ENCODE measurements at places on chromosomes 12 and 14. TPM values are rescaled to one million over a fixed set of nuclear protein-coding genes. Genes with fewer than 3 reads are reported as not detected.
A peak's percentile ranks its signal among the peaks of the same experiment; 100 is the strongest.

ASB2 gene
- 0.71 TPM for total RNA-seq

TBC1D30 gene
- total RNA-seq, result 2.3 TPM

CACNA2D4 gene
- 0.46 TPM for total RNA-seq

CCDC59 gene
- total RNA-seq, result 48.9 TPM

ITPR2 gene
- 34.2 TPM for total RNA-seq

FZD10 gene
- total RNA-seq, result 1.1 TPM

OR6S1 gene
- total RNA-seq, result not detected

- no peak overlapping the region for H3K27ac ChIP-seq
- no peak overlapping the region for H3K4me3 ChIP-seq
- peaks cover 15% of the 10 kb centered on the region for H3K4me1 ChIP-seq
- no peaks in the 10 kb centered on the region for H3K27me3 ChIP-seq
Observed at GRCh38 chr12:109630815-109631214, 57.2 kb downstream of the MVK start.

DNA sequence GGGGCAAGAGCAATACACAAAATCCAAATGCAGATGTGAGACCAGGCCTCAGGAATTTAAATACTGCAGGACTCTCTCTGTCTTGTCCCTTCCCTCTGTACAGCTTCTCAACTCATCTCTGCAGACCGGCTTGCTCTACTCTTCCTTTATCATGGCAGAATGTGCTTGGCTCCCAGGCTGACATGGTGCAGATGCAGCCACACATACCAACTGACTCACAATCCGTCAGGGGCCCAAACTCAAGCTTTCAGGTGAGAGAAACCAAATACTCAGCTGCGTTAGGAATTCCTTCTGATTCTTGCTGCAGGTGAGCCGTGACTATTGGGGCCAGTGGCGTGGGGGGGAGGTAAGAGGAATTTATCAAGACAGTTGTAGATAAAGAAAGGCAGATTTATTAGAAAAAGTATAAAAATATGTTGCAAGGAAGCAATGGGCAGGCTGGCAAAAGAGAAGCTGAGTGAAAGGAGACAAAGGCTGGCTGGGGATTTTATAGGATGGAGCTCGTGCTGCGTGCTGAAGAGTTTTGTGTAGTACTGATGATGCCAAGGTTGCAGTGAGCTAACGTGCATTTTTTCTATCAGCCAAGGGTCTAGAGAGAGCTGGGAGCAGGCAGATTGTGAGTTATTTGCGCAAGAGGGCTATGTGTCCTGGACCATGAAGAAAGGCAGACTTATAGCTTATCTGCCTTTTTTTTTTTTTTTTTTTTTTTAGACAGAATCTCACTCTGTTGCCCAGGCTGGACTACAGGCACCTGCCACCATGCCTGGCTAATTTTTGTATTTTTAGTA, 5.0 kb upstream of the LGALS3 start:
- peaks cover 5% of the 10 kb centered on the region for H3K4me1 ChIP-seq
- peaks cover 37% of the 10 kb centered on the region for H3K27me3 ChIP-seq

- H3K27ac ChIP-seq, result no peak overlapping the region
- peaks cover 15% of the 10 kb centered on the region for H3K4me1 ChIP-seq
- no peaks in the 10 kb centered on the region for H3K27me3 ChIP-seq
- no peaks in the 10 kb centered on the region for H3K36me3 ChIP-seq
- DNase-seq, result no peak
Observed at GRCh38 chr12:124660851-124661250, 93.4 kb upstream of the NCOR2 start.

GRCh38 chr14:29310210-29310609, 543.6 kb downstream of the FOXG1 start:
- no peaks in the 10 kb centered on the region for H3K4me1 ChIP-seq
- no peak for DNase-seq
- no peaks in the 10 kb centered on the region for H3K36me3 ChIP-seq
- H3K4me3 ChIP-seq, result no peak overlapping the region

DNA sequence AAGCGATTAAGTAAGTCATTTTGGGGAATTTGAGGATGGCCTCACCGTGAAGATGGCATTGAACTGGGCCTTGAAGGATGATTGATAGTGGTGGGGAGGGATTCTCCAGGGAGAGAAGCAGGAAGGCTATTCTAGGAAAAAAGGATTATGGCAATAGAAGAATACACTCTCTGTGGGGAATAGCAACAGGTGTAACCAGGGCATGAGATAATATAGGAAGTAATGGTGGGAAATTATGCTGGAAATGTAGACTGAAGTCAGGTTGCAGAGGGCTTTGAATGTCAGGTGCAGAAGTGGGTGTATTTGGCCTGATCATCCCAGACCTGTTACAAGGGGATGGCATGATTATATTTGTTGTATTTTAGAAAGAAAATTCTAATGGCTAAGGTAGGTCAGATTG, 4.6 kb upstream of the ANO4 start:
- no peak for DNase-seq
- H3K4me1 ChIP-seq, result peaks cover 35% of the 10 kb centered on the region
- H3K4me3 ChIP-seq, result no peak overlapping the region
- H3K36me3 ChIP-seq, result no peaks in the 10 kb centered on the region
- no peak overlapping the region for H3K27ac ChIP-seq

DNA sequence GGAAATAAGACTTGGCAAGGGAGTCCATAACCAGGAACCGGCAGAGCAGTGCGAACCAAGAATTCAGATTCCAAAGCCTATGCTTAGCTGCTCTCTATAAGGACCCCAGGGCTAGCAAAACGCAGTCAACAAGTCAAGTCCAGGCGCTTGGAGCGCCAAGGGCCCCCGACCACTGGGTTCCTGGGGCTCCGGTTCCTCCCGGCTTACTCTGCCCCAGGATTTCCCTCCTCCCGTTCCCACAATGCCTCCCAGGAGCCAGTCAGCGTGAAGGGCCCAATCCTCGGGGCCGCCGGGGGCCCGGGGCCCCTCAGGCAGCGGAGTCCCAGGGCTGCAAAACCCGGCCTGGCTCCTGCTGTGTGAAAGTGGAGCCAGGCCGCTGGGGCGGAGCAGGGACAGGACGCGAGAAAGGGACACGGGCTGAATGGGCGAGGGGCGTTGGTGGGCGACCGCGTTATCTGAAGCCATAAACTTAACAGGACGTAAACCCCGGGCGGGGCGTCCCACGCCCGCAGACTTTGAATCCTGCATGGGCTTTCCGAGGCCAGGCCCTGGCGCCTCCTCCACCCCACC, 1.5 kb downstream of the KRT8 start:
- peak overlapping the region; percentile 92 for H3K4me3 ChIP-seq
- 0 out of 2 replicates have a peak overlapping the region, but pooled peaks have one; percentile 32 for H3K27ac ChIP-seq
- peaks cover 43% of the 10 kb centered on the region for H3K4me1 ChIP-seq
- peaks cover 42% of the 10 kb centered on the region for H3K36me3 ChIP-seq
- no peaks in the 10 kb centered on the region for H3K27me3 ChIP-seq

DNA sequence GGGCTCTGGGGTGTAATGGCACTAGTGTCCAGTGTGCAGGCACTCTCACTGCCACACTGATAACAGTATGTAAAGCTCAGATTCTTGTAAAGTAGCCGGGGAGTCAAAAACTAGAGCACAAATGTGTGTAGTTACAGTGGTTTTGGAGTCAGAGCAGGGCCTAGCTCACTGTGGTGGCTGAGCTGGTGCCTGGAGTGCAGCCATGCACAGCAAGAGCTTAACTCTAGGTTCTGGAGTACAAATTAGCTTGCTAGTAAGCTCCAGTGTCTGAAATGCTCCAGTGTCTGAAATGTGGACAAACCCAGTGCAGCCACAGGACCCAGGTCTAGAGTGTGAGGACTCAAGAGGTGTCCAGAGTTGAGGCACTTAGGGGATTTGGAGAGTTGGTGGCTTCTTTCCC, 149.2 kb downstream of the MSRB3 start:
- 0 out of 2 replicates have a peak overlapping the region, but pooled peaks have one; percentile 30 for H3K27ac ChIP-seq
- no peak for DNase-seq
- H3K4me3 ChIP-seq, result no peak overlapping the region
- no peaks in the 10 kb centered on the region for H3K27me3 ChIP-seq
- peaks cover 7% of the 10 kb centered on the region for H3K36me3 ChIP-seq
- peaks cover 20% of the 10 kb centered on the region for H3K4me1 ChIP-seq

- no peak overlapping the region for H3K4me3 ChIP-seq
- H3K27me3 ChIP-seq, result no peaks in the 10 kb centered on the region
- H3K4me1 ChIP-seq, result no peaks in the 10 kb centered on the region
- DNase-seq, result no peak
- H3K36me3 ChIP-seq, result no peaks in the 10 kb centered on the region
Observed at GRCh38 chr12:71057330-71057729, 100.5 kb downstream of the TSPAN8 start.

DNA sequence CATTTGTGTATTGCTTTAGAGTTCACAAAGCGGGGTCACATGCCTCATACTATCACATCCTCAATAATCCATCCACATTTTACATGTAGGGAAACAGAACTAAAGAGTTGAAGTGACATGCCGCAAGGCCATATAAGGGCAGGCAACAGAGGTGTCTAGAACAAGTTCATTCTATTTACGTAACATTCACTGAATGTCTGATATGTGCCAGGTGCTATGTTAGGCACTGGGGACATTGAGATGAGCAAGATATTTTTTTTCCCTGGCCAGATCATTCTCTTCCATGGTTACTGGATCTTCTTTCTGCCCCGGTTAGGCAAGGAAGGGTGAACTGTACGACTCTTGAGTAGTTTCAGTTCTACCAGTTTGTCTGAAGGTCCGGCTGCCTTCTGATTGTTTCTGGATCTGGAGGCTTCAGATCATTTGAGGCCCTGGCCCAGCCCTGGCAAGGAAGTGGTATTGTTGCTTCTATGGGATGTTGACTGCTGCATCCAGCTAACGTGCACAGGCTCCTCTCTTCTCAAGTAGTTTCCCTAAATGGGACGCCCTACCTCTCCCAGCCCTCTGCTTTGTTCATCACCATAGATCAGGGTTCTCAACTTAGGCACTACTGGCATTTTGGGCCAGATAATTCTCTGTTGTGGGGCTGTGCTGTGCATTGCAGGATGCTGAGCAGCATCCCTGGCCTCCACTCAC, 12.1 kb downstream of the GPATCH2L start:
- H3K27me3 ChIP-seq, result no peaks in the 10 kb centered on the region
- H3K36me3 ChIP-seq, result peaks cover 37% of the 10 kb centered on the region
- no peak overlapping the region for H3K27ac ChIP-seq

GRCh38 chr12:2248087-2248900, 195.5 kb downstream of the CACNA1C start:
- no peak overlapping the region for H3K4me3 ChIP-seq
- no peaks in the 10 kb centered on the region for H3K27me3 ChIP-seq
- DNase-seq, result no peak

- H3K4me1 ChIP-seq, result peaks cover 8% of the 10 kb centered on the region
- peak within 1 kb of the TSS; percentile 79 for H3K4me3 ChIP-seq
- H3K27me3 ChIP-seq, result peaks cover 50% of the 10 kb centered on the region
Observed at GRCh38 chr14:69879175-69880043, at the start of gene SMOC1. Gene SMOC1 (plus strand): TSS chr14:69879416. CDS start chr14:69879679, 263 bp downstream.

DNA sequence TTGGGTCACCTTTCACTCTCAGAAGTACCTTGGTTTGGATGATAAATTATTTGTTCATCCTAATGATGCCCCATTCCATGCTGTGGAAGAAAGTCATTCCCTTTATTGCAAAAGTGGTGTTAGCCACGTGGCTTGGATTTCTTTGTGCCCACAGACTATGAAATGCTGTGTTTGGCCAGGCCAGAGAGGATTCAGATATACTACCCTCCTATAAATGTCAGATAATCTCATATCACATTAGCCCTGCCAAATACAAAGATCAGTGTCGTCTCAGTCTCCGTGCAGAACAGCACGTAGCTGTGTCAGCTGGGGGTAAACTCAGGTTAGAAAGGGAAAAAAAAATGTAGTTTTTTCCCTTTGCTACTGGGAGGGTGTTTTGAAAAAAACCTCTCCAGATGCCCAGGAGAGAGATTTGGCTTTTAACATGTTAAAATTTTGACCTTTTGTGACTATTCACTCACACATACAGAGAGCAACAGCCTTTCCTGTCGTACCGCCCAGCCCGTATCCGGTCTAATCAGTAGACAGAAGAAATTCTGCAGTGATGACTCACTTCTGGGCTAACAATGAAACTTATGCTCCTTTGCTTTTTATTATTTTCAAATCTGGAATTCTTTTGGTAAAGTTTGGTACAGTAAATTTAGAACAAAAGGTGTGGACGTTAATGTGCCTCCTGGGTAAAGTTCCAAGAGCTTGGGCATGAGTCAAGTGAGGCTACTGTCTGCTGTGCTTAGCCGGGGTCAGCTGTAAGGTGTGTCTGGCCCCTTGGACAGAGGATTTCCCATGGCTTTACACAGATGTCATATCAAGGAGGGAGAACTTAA, 8.5 kb upstream of the PTPRB start:
- peaks cover 34% of the 10 kb centered on the region for H3K4me1 ChIP-seq
- no peak overlapping the region for H3K4me3 ChIP-seq
- no peaks in the 10 kb centered on the region for H3K27me3 ChIP-seq
- no peak for DNase-seq
- H3K36me3 ChIP-seq, result no peaks in the 10 kb centered on the region
- peak overlapping the region; percentile 72 for H3K27ac ChIP-seq

DNA sequence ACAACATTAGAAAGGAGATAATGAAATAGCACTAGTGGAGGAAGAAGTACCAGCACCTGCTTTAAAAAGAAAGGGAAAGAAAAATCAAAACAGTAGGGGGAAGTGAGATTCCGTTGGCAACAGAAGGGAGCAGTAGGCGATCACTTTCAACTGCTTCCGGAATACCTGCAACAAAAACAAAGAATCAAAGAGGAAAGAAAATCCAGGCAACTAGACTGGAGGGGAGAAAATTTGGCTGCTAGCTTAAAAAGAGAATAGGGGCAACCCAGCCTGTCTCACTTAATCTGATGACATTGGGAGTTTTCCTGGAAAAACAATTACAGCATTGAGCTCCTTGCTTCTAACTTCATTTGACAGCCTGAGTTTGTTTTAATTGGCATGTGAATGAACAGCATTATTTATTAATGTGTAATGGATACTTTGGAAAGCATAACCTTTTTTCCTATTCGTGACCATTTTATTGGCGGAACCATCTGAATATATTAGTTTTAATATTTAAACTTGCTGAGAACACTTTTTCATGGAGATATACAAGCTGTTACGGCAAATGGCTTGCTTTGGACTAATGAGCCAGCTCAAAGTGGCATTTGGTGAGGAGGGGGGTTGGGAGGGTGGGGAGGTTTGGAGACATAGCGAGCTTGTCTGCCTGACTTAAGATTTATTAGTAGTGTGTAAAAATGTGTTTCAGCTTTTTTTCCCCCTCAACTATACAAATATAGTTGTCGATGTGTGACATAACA, 2.5 kb upstream of the DACT1 start:
- peaks cover 44% of the 10 kb centered on the region for H3K27me3 ChIP-seq
- H3K4me1 ChIP-seq, result peaks cover 74% of the 10 kb centered on the region
- no peak for DNase-seq

DNA sequence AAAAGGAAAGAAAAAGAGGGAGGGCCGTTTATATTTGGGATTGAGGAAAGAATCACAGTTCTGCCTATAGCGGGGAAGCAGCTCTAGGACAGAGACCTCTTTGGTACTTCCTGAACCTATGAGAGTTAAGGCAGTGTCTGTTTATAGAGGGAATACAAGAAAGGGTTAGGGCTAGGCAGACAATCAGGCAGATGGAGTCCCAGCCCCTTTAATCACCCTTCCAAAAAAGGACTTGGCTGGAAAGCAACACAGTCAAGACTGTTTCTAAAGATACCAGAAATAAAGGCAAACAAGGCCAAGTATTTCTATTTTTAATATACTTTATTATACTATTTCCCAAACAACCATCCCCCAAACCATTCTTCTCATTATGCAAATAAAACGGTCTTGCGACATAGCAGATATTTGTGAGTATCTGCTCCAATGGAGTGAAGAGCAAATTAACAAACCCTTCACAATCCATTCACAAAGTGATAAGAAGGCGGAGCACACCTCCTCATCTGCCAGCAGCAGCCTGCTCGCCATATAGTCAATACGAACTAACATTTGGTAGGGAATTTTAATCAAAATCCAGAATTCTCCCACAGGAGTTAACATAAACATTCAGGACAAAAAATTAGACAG, 697 bp upstream of the GRIP1 start:
- no peaks in the 10 kb centered on the region for H3K27me3 ChIP-seq
- H3K27ac ChIP-seq, result no peak overlapping the region
- H3K36me3 ChIP-seq, result no peaks in the 10 kb centered on the region
- DNase-seq, result no peak
- peaks cover 51% of the 10 kb centered on the region for H3K4me1 ChIP-seq
